D341Med (cell line): ENCODE measurements at places on chromosomes 1 and 21.

DNA sequence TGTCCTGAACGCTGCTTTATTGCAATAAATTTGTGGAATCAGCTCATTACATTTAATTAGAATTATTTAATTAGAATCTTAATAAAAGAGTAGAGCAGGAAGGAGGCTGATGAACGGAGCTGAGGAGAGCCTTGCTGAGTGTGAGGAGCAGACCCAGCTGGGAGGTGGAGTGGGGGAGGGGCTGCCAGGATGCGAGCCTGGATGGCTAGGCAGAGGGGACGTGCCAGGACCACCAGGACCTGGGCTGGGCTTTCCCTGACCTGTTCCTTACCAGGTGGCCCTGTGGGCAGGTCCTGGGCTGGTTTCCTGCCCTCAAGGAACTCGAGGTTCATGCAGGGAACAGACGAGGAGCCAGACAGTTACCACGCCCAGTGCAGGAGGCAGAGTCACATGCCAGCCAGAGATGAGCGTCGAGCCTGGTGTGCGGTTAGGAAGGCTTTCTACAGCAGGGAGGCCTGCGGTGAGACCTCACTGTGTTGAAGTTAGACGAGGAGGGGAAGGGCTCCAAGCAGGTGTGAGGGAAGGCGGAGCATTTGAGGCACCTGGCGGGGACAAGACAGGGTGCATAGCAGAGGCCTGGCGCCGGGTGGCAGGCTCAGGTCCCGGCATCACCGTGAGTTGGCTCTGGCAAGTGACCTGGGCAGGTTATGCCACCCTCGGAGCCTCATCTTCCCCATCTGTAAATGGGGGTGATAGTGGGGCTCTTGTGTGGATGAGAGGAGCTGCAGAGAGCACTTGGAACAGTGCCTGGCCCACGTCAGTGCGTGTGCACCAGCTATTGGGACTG, 33.9 kb downstream of the LDLRAP1 start:
- no peak for DNase-seq

DNA sequence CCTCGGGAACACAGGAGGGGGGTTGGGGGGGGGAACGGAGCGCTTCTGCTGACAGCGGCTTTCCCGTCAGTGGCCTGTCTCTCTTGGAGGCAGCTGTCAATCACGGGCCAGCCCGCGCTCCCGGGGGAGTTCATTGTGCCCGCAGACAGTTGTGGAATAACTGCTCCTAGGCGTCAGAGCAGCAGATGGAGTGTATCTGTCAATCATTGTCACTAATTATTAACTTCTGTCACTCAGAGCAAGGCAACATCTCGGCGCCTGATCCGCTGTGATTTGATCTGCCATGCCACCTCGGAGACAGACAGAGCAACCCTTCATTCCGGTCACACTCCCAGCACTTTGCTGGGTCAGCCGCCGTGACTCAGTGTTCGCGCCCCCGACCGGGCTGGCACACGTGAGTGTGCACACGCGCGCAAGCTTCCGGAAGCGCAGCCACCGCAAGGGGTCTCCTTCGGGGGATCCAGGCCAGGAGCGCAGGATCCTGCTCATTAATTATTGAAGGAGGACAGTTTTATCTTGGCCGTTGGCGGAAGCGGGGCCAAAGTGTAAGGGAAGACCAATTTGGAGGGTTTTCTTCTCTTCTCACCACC, 75.8 kb downstream of the RRAGC start:
- DNase-seq = no peak

GRCh38 chr1:197011614-197012013, 34.3 kb downstream of the CFHR5 start:
- no peak for DNase-seq

GRCh38 chr1:66436378-66437135, 97.4 kb upstream of the SGIP1 start:
- no peak for DNase-seq

DNA sequence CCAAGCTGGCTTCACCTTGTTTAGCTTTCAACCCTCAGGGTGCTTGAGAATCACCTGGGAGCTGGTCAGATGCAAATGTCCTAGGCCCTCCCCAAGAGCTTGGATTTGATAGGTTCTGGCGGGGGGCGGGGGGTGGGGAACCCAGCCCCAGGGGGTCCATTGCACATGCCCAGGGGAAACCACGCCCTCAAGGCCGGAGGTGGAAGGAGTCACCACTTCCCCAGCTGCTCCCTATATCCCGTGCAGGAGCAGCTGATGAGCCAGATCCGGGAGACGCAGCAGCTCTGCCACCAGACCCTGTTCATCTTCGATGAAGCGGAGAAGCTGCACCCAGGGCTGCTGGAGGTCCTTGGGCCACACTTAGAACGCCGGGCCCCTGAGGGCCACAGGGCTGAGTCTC, 5.8 kb downstream of the TOR3A start:
- peak; percentile 45 for DNase-seq

- DNase-seq = no peak
Observed at GRCh38 chr1:42335809-42336518, 929 bp upstream of the FOXJ3 start.

- no peak for DNase-seq
Observed at GRCh38 chr1:32345289-32345827, 9.3 kb upstream of the MARCKSL1 start.

- no peak for DNase-seq
Observed at GRCh38 chr21:44436958-44437357, 18.4 kb upstream of the LRRC3 start.
